Amygdala (tissue), 56 donors: ENCODE measurements at places on chromosomes 6 and 20.

DNA sequence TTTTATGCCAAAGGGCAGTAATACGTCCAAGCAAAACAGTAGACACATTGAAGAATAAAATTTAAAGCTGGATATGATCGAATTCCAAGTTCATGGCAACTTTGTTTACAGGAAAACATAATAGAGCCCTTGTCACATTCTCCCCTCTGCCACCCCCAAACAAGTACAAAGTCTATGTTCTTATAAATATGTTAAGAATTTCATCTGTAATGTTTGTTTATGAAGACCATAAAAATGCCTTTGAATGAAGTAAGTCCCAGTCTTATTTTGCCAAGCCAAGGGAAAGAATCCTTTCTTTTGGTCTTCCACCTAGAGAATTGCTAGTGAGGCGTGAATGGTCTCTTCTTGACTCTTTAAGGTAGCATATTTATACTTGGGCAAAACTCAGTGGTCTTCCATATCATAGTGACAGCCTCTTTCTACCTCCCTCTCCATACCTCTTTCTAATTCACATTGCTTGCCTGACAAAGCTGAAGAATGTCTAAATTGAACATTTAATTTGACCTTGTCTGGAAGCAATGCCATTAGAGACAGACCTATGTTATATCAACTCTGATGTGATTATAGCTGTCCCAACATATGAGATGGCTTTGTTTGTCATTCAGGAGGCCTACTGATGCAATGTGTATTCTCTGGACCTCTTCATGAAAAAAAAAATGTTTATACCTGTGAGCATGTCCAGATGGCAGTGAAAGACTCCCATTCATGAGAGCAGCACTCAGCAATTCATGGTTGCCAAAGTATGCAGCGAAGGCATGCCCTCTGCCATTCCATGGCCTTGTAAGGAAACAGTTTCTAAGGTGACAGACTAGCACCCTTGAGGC is 70.6 kb upstream of the CCN2 start:
- no peak for DNase-seq

DNA sequence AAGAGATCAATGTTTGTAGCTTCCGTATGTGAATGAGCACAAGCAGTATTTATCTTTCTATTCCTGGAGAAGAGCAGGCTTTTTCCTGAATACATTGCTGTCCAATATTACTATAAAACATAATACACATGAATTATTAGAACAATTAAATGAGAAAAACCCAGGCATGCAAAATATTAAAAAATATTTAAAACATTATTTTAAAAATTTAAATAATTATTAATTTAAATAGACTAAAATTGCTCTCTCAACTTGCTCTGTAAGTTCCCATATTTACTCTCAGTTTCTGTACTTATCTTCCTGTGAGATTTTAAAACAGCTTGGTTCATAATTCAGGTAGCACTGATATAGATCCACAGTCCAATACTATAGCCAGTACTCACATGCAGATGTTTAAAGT is 97.0 kb downstream of the PLCB1 start:
- no peak for DNase-seq

- no peak for DNase-seq
These were observed 1.6 kb upstream of the TRIB3 start for GRCh38 chr20:378961-379336.

GRCh38 chr6:17957498-17957897 is 29.9 kb downstream of the KIF13A start:
- no peak for DNase-seq

DNA sequence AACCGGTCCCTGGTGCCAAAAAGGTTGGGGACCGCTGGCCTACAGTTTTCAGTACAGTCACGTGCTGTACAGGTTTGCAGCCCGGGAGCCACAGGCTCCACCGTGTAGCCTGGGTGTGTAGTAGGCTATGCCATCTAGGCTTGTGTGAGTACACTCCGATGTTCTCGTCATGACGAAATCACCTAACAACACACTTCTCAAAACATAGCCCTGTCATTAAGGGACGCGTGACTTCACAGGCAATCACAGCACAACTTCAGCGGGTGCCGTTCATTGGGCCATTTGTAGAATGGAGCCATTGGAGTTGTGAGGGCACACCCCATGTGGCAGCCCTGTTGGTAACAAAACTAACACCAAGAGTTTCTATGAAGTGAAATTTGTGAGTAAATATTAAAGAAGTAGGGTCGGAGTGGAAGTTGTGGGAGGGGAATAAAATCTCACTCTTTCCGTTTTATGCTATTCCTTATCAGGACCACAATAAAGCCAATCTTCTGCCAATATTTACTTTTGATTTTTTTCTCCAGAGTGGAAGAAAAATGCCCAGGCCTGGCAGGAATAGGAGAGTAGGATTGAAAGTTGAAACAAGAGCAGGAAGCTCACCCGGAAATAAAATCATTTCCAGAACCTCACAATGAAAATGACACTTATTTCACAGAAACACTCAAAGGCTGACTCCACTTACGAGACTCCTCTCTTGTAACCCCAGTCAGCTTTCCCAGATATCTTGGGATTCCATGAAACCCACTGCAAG is 63.7 kb upstream of the PTPN1 start:
- no peak for DNase-seq

DNA sequence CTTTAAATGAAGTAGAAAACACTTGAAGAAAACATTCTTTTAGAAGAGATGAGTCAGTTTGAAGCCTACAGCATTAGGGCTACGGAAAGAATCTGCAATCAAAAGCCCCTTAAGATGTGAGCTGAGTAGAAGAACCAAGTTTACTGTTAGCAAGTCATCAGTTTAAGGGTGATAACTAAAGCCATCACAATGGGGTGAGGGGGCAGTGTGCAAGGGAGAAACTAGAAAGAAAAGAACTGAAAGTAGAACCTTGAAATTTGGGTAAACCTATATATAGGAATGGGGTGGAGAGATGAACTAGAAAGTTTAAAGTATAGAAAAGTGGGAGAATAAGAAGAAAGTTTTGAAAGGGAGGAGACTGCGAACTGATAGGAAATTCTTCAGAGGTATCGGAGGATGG is 212.9 kb downstream of the COL19A1 start:
- DNase-seq, result no peak

DNA sequence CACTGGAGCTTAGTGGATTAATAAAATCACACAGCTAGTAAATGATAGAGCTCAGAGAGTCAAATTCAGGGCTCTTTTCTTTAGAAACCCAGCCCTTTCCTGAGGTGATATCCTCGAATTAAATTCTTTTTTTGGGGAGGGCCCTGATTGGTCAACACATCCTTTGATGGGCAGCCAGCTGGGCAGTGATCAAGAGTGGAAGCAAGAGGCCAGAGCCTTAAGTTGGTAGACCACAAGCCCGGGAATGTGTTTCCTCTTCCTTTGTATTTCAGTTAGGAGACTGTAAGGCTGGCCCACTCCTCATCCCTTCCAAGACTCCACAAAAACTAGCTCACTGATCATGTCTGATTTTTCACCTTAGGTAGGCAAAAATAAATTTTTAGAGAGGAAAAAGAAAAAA is 640.5 kb downstream of the DHX35 start:
- DNase-seq, result no peak

- no peak for DNase-seq
These were observed 38.7 kb downstream of the MOXD1 start for GRCh38 chr6:132362442-132363185.

- no peak for DNase-seq
These were observed 94.0 kb downstream of the ZMYND8 start for GRCh38 chr20:47262365-47263013.

DNA sequence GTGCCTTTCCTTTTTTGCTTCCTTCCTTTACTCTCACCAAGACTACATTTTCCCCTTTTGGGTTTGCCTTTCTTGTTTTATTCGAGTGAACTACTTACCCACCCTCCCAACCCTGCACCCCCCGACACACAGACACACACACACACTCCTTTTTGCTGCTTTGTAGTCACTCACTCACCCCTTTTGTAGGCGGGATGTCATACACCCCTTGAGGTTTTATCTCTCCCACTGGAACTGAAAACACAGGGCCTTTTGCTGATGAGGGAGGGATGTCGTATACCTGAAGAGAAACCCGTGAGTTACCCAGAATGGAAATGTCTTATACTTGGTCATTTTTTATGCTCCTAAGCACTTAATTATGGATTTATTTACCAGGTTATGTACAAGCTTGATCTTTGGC is 40.3 kb downstream of the NEDD9 start:
- DNase-seq, result no peak

GRCh38 chr20:39898467-39898852 is 790.6 kb downstream of the MAFB start:
- no peak for DNase-seq

DNA sequence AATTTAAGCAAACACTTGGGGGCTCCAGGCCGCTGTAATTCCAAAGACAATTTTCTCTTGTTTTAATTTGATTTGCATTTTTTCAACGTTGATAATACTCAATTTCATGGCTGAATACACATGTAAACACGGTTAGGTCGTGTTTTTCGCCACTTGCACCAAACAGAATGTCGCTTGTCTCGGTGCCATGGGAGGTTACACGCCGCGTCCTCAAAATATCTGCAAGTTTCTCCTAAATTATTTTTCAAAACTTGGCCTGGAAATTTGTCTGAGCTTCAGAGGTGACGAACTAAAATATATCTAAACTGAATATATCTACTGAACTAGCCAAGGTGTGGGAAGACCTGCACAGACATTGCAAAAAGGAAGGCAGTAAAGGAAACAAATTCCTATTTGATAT is 15.0 kb downstream of the FOXA2 start:
- no peak for DNase-seq

GRCh38 chr20:50585678-50586077 is 75.5 kb downstream of the PTPN1 start:
- no peak for DNase-seq

- DNase-seq, result no peak
These were observed 208.3 kb upstream of the RIMS1 start for GRCh38 chr6:71678091-71678490.

DNA sequence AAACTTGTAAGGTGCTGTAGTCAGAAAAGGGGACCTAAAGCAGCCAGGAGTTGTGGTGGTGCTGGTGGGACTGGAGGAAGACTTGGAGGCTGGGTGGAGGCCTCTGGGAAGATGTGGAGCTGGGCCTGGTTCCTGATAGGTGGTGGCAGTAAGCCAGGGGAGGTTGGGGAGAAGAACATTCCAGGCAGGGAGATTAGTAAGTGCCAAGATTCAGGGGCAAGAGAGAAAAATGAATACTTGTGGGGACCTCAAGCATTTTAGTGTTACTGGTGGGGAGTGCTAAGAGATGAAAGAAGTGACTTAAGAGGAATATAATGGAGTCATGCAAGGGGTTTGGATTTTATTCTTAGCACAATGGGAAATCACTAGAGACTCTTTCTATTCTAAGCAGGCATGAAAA is 79.0 kb upstream of the B3GAT2 start:
- no peak for DNase-seq

- DNase-seq, result no peak
These were observed 61.1 kb downstream of the FAM217A start for GRCh38 chr6:4017834-4018170.

GRCh38 chr20:32325706-32326503 is 32.2 kb upstream of the ASXL1 start:
- no peak for DNase-seq
